ENCODE measurements at places on chromosomes 3 and 15. TPM values are rescaled to one million over a fixed set of nuclear protein-coding genes. Genes with fewer than 3 reads are reported as not detected.

DNA sequence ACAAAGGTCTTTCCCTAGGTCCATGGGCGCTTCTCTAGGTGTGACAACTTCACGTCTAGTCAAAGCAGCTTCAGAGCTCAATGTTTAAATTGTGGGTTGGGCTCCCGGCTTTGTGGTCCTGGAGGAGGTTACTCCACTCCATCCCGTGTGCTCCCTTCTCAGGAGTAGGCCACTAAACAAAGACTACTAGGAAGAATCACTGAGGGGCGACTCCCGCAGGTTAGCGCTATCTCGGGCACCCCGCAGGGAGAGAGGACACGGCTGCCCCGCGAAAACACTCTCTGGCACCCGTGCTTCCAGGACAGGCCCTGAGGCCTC, 500 bp downstream of the PARP6 start:
- DNase-seq: no peak

GRCh38 chr3:105997800-105998526, 129.2 kb upstream of the CBLB start:
- no peak for DNase-seq

DNA sequence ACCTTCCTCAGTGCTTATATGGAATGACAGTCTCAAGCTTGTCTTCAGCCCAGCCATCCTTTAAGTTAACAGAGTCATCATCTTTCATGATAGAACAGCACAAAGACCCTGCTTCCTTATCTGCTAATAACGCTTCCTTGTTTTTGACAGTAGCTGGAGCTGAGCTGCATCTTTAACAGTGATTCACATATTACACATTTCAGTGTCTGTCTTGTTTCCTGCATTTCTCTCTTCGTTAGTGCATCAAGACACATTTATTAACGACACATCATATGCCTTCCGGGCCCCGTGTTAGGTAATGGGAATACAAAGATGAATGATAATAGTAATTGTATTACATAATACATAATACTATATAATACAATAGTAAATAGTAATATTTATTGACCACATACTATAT, 30.2 kb upstream of the GREM1 start:
- DNase-seq: no peak

Gene HIGD1A
- 85.1 TPM for polyA plus RNA-seq

Gene CELF6
- polyA plus RNA-seq: 0.91 TPM

Measured in muscle of back (tissue), 13 donors.